Inflammatory macrophage treated with lipopolysaccharide for 1 hour (primary cell): ENCODE measurements at places on chromosomes 13 and 19.

DNA sequence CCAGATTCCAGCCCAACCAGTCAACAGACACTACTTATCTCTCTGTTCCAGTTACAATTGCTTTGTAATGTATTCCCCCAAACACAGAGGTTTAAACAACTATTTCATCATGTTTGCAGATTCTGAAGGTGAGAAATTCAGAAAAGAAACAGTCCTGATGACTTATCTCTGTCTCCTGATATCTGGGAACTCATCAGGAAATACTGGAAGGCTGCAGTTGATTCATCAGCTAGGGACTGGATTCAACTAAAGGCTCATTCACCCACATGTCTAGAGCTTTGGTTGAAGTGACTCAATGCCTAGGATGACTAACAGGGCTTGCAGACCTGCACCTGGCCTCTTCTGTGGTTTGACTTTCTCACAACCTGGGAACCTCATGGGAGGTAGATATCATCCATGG lies 56.6 kb upstream of the GPC6 start:
- no peak for DNase-seq

GRCh38 chr13:39185326-39185725 lies 147.1 kb downstream of the NHLRC3 start:
- no peak for DNase-seq

DNA sequence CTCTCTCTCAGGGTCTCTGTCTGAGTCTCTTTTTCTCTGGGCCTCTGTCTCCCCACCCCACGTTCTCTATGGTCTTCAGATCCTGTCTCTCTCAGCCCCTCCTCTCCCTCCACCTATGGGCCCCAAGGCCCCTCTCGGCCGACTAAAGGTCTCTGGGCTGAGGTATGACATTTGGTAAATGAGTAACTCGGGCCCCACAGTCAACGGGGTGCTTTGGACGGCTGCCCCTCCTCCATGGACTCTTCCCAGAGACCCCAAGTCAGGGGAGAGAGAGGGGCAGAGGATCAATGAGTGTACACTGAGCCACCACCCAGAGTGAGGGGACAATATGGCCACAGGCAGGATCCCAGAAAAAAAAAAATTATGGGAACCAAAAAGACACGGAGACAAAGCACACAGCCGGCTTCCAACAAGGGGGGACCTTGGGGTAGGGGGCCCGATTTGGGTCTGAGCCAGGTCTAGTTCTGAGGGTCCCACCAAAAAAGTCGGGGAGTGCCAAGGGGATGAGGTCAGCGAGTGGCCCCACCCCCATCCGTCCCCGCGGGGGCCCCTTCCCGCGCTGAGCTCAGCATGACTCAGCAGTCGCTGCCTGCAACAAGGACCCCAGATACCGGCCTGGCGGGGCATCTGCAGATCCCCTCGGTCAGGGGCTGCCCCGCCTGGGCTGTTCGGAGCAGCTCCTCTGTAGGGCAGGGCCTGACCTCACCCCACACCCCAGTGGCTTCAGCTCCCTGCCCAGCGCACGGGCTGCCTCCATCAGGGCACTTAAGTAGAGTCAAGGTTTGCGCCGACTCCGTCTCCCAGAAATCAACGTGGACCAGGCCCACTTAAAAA lies 1.5 kb upstream of the FTL start:
- peak; percentile 67 for DNase-seq

- DNase-seq = no peak
Observed at GRCh38 chr13:90118467-90119071, 1228.9 kb upstream of the MIR17HG start.

DNA sequence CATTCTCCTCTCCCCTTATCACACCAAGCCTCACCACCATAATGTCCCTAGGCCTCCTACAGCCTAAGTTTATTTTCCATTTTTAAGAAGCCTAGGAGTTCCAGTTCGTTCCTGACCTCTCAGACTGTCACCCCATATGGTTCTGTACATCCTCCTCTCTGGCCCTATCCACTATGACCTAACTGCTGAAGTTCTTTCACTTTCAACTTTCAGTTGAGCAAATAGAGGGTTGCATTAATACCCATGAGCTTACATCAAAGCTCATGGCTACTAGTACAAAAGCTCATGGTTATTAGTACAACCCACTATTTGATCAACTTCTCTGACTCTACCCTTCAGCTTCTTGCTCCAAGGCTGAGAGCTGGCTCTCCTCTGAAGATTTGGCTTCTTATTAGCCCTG lies 72.9 kb downstream of the FGF14 start:
- no peak for DNase-seq

DNA sequence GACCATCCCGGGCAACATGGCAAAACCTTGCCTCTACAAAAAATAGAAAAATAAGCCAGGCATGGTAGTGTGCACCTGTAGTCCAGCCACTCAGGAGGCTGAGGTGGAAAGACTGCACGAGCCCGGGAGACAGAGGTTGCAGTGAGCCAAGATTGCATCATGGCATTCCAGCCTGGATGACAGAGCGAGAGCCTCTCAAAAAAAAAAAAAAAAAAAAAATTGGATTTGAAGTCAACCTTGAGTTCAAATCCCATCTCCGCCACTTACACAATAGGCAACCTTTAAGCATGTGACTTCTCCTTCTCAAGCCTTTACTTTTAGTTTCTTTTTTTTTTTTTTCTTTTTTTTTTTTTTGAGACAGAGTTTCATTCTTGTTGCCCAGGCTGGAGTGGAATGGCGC lies 12.0 kb downstream of the KASH5 start:
- no peak for DNase-seq
